Stimulated activated CD8-positive, alpha-beta memory T cell treated with anti-CD3 and anti-CD28 coated beads, Interleukin-4, amount 100 ng/mL, for 4 hours (primary cell): ENCODE measurements at places on chromosomes 1 and 21.

DNA sequence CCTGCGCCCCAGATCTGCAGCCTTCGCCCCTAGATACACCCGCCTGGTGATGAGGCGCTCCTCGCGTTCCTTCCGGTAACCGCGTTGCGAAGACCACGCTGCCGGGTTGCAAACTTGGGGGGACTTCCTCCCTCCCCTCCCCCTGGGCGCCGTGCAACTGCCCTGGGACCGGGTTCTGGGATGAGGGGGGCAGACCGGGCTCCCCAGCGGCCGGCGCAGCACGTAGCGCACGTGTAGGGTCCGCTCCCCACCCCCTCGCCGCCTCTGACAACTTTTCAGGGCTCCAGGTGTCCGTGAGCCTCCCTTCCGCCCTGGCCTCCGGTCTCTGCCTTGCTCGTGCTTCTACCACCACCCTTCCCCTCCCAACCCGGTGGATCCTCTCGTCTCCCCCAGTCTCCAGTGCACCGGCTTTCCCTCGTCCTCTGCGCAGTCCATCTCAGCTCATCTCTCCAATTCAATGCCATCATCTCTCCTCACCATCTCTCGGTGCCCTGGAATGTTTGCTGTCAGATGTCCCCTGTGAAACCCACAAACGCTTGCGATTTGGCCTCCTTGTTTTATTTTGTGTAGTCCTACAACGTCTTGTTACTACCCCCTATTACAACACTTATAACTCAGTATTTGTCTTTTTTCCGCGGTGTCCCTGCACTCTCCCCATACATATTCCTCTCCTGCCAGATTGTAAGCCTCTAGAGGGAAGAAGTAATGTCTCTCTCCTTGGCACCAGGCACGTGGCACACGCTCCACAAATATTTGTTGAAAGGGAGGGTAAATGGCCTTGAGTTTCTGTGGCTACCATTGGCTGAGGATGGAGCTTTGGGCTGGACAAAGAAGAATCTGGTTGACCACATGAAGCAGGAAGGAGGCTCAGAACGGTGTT, 782 bp downstream of the PCAT6 start:
- no peak for DNase-seq

DNA sequence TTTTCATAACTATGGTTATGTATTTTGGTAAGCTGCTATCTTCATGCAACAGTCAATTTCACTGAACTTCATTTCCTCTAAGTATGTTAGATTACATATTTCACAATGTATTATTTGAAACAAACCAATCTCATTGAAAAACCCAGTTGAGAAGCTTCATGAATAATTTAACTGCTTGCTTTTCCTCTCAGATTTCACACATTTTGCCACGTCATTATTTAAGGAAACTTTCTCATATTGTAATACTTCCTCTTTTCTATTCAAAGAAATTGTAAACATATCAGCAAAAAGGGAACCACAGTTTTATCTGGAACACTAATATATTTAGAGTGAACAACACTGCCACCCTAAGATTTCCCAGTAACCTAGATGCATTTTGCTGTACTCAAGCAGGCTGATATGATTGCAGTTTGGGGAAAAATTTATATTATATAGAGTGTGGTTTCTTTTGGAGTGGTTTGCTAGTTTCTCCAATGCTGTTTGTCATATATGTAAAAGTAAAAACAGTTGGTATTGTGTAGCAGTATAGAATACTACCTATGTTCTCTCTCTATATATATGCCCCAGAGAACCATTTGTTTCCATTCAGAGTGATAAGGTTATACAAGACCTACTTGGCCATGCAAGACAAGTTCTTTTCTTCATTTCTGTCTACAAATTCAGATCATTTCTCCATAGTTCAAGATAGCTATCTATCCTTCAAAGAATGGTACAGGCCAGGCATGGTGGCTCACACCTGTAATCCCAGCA, 28.4 kb upstream of the AHCTF1 start:
- no peak for DNase-seq

GRCh38 chr1:25802915-25803314, 2.9 kb downstream of the SELENON start:
- no peak for DNase-seq

DNA sequence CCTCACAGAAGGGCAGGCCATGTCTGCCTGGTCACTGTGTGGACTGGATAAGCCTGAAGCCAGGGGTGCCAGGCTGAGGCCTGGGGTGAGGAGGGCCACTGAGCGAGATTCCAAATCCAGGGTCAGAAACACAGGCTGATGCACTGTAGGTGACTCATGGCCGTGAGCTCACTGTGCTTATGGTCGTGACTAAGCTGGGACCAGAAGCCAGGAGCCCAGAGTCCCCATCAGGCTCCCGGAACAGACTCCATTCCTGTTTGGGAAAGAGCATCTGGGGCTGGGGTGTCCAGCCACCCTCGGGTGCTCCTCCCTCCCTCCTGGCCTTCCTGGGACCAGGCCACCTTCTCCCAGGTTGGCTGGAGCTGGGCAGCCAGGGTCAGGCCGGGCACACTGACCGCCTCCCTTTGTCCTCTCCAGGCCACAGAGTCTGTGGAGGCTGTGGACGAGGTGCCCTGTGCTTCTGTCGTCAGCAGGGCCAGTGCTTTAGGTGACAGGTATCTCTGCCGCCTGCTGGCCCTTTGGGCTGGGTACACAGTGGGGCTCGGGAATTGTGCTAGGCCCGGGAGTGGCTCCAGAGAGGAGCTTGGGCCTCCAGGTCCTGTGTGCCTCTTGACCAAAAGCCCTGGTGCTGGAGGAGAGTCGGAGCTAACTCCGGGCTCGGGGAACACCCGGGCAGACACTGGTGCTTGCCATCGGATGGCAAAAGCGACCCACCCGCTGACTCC, 36.7 kb downstream of the AJAP1 start:
- no peak for DNase-seq

- no peak for DNase-seq
Measured at GRCh38 chr1:61961009-61961408, 218.7 kb downstream of the PATJ start.

GRCh38 chr1:235907187-235907896, 40.6 kb upstream of the LYST start:
- no peak for DNase-seq

DNA sequence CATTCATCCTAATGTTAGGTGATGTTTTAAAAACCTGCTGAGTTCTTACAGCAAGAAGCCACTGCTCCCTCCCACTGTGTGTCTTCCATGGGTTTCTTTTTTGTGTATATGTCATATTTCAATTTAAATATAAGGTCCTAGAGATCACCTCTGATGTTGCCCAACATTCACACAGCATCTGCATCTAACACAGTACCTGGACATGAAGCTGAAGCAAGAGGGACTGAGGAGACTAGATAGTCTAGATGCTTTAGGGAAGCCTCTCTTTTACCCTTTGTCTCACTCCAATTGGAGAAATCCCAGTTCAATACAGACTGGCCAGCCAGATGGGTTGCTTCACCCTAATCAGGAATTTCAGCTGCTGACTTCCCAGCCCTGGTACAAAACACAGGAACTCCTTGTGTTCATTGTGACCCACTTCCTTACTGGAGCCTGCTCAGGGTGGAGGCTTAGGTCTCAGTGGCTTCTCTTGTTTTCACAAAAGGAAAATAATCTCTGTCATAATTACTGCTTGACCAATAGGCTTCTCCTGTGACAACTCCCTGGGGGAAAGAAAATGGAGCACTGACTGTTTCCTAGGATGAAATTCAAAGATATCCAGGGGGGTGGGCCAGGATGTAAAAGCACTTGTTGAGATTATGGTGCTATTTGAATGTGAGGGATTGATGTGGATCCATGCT, 17.3 kb downstream of the BTG2 start:
- DNase-seq, result no peak

GRCh38 chr1:57235730-57236510, 187.9 kb downstream of the DAB1 start:
- no peak for DNase-seq

- no peak for DNase-seq
Measured at GRCh38 chr1:92459871-92460320, 26.8 kb downstream of the GFI1 start.

DNA sequence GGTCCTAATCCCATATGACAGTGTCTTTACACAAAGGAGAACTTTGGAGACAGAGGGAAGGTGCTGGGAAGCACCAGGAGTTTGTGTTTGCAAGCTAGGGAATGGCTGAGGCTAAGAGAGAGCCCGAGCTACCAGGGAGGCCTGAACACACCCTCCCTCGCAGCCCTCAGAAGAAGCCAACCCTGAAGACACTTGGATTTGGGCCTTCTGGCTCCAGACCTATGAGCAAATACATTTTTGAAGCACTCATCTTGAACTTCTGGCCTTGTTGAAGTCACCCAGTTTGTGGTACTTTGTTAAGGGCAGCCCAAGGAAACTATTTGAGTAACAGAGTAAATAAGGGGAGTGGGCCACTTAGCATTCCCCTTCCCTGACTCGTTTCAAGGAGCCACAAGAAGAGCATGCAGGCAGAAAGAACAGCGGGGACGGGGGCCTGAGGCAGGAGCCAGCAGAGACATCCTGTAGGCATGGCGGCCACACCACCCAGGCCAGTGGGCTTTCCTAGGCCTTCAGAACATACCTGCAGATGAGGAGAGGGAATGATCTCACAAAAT, 13.2 kb upstream of the QSOX1 start:
- no peak for DNase-seq

GRCh38 chr21:15904389-15904788, 174.6 kb downstream of the USP25 start:
- no peak for DNase-seq

GRCh38 chr1:235940285-235940684, 73.6 kb upstream of the LYST start:
- no peak for DNase-seq
